Neural progenitor cell (in vitro differentiated cells): ENCODE measurements at places on chromosomes 2 and 18. TPM values are rescaled to one million over a fixed set of nuclear protein-coding genes. Genes with fewer than 3 reads are reported as not detected.

DNA sequence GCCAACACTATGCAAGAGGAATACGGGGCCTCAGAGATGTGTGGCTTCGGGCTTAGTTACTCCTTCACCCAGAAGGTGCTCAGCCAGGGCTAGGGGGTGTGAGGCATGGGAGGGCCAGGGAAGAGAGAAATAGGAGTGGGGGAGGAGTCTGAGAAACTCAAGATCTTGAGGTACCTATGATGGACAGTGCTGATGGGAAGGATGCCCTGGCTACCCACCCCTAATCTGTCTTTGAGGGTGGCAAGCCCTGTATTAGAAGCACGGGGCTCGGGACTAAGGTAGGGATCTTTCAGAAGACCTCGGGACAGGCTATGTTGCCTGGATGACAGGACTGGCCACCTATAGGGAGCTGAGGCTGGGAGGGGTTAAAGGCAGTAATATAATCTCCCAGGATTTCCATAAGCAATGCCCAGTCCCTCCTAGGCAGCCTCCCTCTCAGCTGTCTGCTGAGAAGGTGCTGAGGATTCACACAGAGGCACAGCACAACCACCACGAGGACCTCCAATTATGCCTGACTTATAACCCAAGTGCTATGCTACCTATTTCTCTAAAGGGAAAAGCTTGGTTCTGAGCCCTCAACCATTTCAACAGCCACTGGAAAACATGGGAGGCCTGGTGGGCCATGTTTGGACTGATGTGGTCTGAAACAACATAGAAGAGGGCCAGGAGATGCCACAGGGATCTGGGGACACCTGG is 23.3 kb downstream of the MTHFD2 start:
- H3K4me3 ChIP-seq = no peak overlapping the region
- DNase-seq = no peak
- H3K4me1 ChIP-seq = peaks cover 5% of the 10 kb centered on the region
- H3K27me3 ChIP-seq = no peaks in the 10 kb centered on the region
- H3K27ac ChIP-seq = no peak overlapping the region

- no peaks in the 10 kb centered on the region for H3K36me3 ChIP-seq
- no peaks in the 10 kb centered on the region for H3K27me3 ChIP-seq
- H3K4me1 ChIP-seq = peaks cover 9% of the 10 kb centered on the region
- H3K27ac ChIP-seq = no peak overlapping the region
- no peak for DNase-seq
These were observed 31.4 kb upstream of the DARS1 start for GRCh38 chr2:136016836-136017235.

The PID1 gene
- 0.90 and 1.4 TPM in 2 replicates for total RNA-seq

The TBR1 gene
- 0.09 TPM in 1 of 2 replicates, not detected in the other for total RNA-seq

The ALPP gene
- total RNA-seq = not detected in 2 replicates

The LANCL1 gene
- 95.5 and 122 TPM in 2 replicates for total RNA-seq
